Kidney epithelial cell (primary cell): ENCODE measurements at places on chromosomes 4 and X. TPM values are rescaled to one million over a fixed set of nuclear protein-coding genes. Genes with fewer than 3 reads are reported as not detected.
A peak's percentile ranks its signal among the peaks of the same experiment; 100 is the strongest.

- no peak for DNase-seq
These were observed 327.3 kb downstream of the CAMK2D start for GRCh38 chr4:113434247-113434587.

DNA sequence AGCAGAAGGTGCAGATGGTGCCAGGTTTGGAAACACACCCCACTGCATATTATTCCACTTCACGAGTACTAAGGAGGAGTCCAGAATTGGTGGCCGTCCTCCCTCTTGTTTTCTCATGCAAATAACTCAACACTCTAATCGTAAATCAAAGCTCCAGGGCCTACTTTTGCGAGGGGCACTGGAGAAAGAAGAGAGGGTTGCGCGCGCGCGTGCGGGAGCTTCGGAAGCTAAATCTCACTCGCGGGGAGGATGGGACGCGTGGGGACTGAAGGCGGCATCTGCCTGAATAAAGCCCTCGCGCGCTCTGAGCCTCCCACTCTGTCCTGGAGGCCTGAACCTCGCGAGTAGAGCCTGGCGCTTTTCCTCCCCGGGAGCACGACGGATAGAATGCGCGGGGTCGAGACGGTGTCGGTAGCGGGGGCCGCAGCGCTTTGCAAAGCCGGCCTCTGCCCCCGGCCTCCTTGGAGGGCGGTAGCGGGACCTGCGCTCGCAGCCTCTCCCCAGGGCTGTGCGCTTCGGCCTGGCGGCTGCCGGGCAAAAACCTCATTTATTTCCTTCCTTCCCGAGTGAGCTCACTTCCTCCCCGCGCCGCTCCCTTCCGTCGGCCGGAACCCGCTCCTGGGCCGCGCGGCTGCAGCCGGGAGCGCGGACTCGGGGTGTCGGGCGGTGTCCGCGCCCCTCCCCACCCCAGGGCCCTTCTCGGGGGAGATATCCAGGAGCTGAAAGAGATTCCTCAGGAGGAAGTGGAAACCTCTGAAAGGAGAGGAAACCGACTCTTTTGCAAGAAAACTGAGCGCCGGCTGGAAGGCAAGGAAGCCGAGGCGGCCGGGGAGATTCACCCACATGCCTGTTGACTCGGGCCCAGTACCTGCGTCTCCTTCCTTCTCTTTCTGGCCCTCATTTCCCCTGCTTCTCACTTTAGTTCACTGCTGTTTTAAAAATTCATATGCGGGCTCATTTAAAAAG lies 20.7 kb downstream of the HAND2 start:
- DNase-seq = no peak

DNA sequence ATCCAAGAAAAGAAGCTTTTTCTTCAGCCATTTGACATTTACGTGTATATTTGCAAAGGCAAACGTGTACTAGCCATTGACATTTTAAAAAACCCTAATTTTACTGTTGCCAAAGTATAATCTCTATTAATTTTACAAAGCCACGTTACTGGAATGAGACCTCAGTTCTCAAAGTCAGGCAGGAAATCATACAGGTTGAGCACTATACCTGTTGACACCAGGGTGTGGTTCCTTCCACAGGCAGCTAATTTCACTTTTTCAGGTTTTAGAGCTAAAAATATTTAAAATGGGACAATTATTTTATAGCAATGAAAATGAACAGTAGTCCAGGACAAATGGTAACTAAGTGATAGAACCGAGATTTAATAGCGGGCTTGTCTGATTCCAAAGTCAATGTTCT lies 6.5 kb downstream of the RPGR start:
- DNase-seq = no peak

DNA sequence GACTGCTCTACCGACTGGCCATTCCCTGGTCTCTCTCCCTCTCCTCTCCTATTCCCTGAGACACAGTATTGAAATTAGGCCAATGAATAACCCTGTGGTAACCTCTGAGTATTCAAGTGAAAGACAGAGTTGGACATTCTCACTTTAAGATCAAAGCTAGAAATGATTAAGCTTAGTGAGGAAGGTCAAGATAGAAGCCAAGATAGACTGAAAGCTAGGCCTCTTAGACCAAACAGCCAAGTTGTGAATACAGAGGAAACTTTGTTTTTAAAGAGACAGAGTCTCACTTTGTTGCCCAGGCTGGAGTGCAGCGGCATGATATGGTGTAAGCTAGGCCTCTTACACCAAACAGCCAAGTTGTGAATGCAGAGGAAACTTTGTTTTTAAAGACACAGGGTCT lies 64.6 kb downstream of the KDM6A start:
- DNase-seq = peak; percentile 44

DNA sequence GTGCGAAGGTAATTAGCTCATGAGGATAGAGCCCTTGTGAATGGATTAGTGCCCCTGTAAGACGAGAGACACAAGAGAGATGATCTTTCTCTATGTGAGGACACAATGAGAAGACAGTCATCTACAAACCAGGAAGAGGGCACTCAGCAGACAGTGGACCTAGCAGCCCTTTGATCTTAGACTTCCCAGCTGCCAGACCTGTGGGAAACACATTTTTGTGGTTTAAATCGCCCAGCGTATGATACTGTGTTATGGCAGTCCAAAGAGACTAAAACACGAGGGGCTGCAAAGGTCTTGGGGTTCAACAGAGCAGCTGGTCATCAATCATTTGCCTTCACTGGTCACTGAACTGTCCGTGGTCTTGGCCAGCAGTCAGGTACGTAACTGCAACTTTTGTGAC lies 9.2 kb upstream of the SYNPO2 start:
- no peak for DNase-seq

CYLC1 gene
- total RNA-seq = not detected in 2 replicates

HAND2 gene
- total RNA-seq = not detected in 2 replicates

FGF2 gene
- 29.1 and 29.4 TPM in 2 replicates for total RNA-seq
